Fibroblast of skin of back (primary cell): ENCODE measurements at places on chromosomes 5 and 9.

GRCh38 chr9:36031774-36032555 lies 4.7 kb upstream of the RECK start:
- peak; percentile 53 for DNase-seq

DNA sequence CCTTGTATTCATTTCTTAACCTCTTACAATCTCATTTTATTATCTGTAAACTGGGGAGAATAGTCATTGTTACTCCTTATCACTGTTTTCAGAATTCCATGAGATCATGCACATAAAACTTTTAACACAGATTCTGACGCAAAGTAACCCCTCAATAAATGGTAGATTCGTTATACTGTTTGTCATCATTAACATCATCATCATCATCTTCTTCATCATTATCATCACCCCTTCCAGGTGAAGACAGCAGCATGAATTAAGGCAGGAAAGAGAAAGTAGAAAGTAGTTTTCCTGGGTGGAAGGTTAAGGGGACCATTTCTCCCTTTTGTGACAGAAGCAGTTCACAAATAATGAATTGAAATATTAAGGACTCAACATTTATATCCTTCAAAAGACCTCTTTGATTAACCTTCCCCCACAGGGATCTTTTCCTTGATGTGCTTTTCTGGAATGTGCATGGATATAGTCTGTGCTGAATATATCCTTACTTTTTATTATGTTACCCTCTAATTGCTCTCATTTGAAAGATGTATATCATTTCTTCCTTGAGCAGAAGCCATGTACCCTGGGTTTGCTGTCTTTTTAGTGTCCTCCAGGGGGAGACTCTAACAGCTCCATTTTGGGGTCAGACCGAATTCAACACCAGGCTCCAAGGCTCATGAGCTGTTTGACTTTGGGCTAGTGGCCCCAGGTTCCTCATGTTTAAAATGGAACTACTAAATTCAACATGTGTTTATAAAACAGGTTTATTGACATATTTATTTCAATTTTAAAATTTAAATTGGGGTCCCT lies 1029.9 kb upstream of the WWC1 start:
- no peak for DNase-seq

DNA sequence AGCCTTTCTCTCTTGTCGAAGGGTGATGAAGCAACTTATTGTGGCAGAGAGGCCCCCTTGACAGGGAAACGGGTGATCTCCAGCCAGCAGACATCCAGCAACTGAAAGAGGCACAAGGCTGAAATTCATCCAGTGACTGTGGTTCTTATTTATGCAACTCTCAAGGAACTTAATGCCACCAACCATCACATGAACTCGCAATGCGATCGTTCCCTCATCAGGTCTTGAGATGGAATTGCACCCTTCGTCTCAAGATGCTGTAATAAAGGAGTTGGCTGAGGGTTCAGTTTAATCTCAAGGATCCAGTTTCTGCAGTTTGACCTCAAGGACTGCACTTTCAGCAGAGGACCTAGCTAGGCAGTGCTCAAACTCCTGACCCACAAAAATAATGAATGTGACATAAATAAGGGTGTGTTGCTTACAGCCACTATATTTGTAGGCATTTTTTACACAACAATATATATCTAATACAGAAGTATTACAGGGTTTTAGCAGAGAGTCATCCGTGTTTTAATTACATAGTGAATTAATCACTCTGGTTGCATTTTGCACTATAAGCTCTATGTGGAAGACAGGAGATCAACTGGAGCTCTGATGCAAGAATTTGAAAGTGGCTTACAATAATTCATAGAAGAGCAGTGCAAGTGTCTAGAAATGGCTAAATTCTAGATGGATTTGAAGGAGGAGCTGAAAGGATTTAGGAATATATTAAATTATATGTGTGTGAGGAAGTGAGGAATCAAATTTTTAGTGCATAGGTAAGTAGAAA lies 957.8 kb upstream of the CTNND2 start:
- DNase-seq: no peak

- DNase-seq: no peak
These were observed 64.5 kb upstream of the SLC30A5 start for GRCh38 chr5:69029292-69029691.

GRCh38 chr5:149837680-149838269 lies 106.8 kb downstream of the PDE6A start:
- peak; percentile 69 for DNase-seq

DNA sequence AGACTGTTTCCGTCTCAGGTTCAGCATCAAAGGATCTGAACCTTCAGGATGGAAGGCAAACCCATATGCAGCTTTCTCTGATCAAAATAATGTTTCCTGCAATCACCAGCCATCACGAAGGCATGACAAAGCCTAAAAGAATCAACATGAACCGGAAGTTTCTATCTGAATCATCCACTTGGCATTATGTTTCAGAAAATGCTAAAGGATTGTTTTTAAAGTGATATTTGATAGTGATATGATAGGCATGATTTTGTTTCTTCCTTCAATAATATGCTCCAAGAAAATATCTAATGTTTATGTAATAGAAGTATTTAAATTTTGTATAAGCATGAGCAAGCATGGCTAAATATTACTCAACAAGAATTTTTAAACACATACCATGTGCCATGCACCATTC lies 219.6 kb downstream of the PLK2 start:
- peak; percentile 92 for DNase-seq

DNA sequence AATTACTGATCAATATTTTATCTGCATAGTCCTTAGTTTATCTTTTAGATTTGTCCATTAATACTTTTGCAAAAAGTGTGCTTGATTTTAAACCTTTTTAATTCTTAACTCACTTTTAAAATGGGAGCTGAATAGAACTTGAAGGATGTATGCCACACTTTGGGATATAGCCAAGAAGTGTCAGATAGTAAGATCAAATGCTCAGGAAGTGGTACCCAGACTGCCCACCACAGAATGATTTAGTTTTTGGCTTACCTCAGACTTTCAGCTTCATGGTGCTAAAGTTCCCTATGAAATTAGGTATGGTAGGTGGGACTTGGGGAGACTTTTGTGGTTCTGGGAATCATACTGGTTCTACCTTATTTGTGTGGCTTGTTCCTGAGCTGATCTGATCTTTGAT lies 14.7 kb downstream of the FOCAD start:
- DNase-seq: no peak

- peak; percentile 67 for DNase-seq
These were observed 100.4 kb downstream of the TRIM36 start for GRCh38 chr5:115069087-115069968.

GRCh38 chr5:140011297-140011802 lies 31.7 kb downstream of the NRG2 start:
- DNase-seq: no peak

GRCh38 chr5:74185599-74185998 lies 454.9 kb downstream of the ENC1 start:
- peak; percentile 79 for DNase-seq

DNA sequence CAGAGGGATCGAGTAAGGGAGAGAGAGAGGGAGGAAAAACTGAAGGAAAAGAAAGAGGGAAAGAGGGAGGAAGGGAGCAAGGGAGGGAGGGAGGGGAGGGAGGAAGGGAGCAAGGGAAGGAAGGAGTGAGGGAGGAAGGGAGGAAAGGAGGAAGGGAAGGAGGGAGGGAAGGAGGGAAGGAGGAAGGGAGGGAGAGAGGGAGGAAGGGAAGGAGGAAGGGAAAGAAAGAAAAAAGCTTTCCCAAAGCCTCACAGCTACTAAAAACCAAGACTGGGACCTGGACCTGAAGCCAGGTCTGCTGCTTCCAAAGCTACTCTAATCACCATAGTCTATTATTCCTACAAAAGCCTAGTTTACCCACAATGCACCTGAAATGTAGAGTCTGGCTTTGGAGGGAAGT lies 259.8 kb upstream of the WWC1 start:
- DNase-seq: no peak

DNA sequence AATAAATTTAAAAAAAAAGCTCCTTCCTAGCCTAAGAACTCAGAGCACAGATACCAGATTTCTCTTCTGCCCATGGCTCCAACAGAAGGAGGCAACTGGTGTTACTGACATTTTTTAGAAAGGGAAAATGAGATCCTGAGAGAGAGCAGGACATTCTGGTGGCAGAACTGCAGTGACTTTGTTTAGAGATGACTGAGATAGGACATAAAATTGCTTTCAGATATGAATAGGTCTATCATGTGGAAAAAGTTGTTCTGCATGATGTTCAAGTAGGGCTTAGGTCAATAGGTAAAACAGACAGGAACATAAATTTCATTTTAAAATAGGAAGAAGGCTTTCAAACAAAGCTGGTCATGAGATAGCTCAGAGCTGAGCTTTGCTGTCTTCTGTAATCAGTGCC lies 49.6 kb downstream of the NIPAL4 start:
- no peak for DNase-seq

- no peak for DNase-seq
These were observed 62.6 kb upstream of the C6 start for GRCh38 chr5:41275813-41276512.

GRCh38 chr9:112338561-112338960 lies 5.1 kb upstream of the PTBP3 start:
- DNase-seq: peak; percentile 77

- no peak for DNase-seq
These were observed 188.4 kb upstream of the PRDM9 start for GRCh38 chr5:23318960-23319359.

GRCh38 chr9:121474231-121474947 lies 25.3 kb downstream of the GGTA1 start:
- DNase-seq: no peak

GRCh38 chr9:121679901-121680635 lies 28.6 kb downstream of the DAB2IP start:
- DNase-seq: no peak
